Stimulated activated CD4-positive, alpha-beta T cell treated with anti-CD3 and anti-CD28 coated beads, Interleukin-12 subunit alpha, Interleukin-12 subunit beta, amount 100 ng/mL, for 4 hours (primary cell): ENCODE measurements at places on chromosomes 5 and 9.

DNA sequence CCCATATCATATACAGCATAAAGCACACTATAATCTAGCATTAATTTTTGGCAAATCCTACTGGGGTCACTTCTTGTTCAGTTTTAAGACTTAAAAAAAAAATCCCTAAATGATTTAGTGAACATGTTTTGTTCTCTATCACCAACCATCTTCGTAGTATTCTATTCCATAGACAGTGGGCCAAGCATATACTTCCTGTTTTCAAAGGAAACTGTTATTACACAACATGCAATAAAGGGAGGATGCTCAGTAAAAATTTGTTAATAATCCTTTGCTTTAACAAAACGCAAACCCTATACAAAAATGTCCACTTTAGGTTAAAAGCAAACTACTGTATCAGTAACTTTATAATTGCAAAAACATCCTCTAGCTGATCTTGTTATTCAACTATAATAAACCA is 13.0 kb downstream of the CCNH start:
- no peak for DNase-seq

DNA sequence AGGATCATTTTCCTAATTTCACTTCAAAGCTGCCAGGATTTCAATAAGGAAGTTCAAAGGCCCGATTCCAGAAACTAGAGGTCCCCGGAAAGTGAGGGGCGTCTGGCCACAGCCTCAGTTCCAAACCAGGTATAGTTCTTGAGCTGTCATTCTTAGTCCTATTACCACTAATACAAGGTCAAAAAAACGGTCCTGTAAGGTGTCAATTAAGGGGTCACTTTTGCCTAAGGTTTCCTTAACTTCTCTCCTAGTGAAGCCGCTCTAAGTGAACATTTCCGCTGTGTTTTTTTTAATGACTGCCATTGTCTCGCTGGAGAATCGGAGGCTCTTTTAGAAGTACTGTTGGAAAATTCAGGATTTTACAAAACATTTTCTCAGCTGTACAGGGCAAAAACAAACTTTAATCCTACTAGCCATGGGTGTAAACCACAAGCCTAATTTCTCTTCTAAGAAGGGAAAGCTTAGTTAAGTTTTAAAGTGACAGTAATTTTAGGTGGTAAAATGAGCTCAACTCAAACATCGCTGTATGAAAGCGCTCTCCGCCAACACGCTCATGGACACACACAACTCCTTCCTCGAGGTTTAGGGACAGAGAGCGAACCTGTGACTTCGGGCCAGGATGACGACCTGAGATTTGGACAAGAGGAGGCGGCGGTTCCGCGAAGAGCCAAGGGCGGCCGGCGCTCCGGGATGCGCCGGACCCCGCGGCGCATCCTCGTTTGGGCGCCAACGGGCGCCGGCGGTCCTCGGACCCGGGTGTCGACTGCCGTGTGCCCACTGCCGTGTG is 76.7 kb upstream of the IFNE start:
- peak; percentile 7 for DNase-seq

GRCh38 chr9:111917201-111917600 is 20.6 kb downstream of the UGCG start:
- DNase-seq = no peak

- DNase-seq = no peak
Observed at GRCh38 chr5:170495825-170496661, 7.8 kb upstream of the KCNIP1 start.

DNA sequence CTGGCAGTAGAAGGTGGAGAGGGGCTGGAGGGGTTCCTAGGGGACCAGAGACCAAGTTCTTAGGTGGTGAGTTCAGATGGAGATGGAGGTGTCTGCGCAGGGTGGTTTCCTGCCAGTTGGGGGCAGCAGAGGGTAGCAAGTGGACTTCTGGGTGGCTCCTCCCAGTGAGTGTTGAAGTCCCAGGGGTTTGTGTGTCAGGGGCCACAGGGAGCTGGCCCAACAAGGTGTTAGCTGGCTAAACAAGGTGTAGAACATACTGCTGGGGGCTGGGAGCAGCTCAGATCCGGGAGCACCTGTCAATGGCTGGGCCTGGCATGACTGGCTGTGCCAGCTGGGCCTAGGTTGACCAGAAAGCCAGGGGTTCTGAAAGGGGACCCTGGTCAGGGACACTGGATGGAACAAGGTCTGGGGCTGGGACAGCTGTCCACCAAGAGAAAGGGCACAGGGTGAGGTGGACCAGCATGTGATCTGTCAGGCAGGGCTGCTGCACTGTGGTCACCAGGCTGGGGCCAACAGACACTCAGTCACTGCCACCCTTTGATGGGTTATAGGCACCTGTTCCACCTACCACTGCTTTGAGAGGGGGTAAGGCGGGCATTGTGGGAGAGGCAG is 35.6 kb downstream of the DAB2IP start:
- peak; percentile 35 for DNase-seq

DNA sequence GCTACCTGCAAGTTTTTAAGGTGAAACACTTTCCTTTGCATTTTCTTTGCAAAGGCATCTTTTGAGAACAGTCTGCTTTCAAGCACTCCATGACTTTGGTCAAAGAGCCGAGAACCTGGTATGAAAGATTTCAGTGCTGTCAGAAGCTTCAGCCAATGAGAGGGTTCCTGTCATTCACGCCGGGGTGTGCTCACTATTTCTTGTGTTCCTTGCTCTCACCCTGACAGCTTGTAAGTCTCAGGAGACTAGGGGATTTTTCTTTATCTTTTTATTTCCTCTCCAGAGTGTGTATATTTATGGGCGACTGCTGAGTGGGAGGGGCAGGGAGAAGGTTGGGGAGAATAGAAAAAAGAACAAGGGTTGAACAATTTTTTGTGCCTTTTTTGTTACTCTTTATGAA is 334.0 kb downstream of the PSAT1 start:
- DNase-seq = no peak

GRCh38 chr5:149071216-149071615 is 8.4 kb upstream of the SH3TC2 start:
- no peak for DNase-seq

GRCh38 chr5:62979472-62979871 is 400.9 kb downstream of the LRRC70 start:
- DNase-seq = no peak

DNA sequence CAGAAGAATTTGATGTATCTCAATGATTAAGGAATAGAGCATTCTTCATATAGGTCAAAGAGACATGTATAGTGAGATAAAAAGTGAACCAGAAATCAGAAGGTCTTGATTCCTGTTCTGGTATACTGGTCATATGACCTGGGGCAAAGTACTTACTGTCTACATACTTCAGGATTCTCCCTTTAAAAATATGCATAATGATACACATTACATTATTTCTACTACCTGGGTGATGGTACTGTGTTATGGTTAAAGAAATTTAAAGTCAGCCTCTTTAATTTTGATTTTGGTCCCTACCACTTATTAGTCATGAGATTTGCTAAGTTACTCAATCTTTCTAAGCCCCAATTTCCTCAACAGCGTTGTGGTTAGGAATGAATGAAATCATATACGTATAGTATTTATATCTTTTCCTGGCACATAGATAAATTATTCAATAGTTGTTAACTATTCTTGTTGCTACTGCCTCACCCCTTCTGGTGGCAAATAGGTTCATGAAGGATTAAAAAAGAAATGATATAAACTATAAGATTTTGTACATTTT is 984.1 kb downstream of the TLE4 start:
- DNase-seq = no peak

DNA sequence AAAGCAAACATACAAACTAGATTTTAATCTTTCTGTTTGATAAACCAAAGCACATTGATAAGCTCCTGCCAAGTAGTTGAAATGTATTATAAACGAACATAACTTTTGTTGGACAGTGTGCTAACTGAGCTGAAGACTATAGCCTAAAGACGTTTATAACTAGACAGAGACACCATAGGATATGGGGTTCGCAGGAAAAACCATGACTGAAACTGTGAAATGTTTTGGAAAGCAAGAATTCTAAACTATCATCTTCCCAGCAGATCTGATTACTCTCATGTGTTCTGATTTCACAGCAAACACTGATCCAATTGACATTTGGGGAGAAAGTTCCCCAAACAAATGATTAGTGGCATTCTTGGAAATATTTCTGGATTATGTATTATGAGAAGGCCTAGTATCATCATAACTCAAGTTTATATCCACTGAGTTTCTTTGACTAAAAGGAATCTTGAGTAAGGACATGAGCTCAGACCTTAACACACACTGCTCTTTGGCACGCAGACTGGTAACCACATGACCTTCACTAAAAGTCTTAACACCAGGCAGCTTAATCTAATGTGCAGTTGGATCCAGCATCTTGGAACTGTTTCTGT is 375.2 kb downstream of the ZNF608 start:
- DNase-seq = no peak

GRCh38 chr9:136746155-136746490 is 2.2 kb downstream of the LCN6 start:
- no peak for DNase-seq

GRCh38 chr5:166165596-166165995 is 2125.8 kb upstream of the WWC1 start:
- DNase-seq = no peak

GRCh38 chr5:72835633-72836032 is 19.2 kb downstream of the TNPO1 start:
- no peak for DNase-seq

DNA sequence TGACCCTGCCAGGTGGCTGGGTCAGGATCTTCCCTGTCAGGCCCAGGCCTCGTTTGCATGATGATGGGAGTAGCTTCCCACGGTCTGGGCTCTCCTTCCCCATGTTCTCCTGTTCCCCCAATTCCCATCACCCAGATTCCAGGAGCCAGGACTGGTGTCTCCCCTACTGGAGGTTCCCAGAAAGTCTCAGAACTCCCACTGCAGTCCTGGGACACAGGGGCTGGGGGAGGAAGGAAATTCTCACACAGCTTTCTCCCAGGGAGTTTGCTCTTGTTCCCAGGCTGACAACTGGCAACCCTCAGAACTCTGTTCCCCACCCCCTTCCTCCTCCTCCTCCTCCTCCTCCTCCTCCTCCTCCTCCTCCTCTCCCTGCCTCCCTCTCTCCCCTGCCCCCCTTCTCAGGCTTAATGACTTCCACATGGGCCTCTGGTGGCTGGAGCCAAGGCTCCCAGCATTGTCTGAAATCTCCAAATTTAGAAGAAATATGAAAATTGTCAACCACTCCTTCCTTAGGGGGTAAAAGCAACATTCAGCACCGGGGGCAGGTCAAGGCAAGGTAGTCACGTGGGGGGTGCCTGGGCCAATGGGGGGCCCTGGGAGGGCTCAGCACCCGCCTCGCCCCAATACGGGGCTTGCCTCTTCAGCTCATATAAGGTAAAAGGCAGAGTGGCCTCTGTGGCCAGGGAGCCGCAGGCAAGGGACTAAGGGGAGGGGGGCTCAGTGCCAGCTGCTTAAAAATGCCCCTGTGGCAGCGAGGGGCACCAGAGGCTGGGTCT is 27.3 kb upstream of the IL17B start:
- no peak for DNase-seq

GRCh38 chr9:89635816-89636215 is 31.0 kb downstream of the GADD45G start:
- DNase-seq = no peak

GRCh38 chr5:93577854-93578812 is 2.9 kb downstream of the NR2F1-AS1 start:
- DNase-seq = no peak

DNA sequence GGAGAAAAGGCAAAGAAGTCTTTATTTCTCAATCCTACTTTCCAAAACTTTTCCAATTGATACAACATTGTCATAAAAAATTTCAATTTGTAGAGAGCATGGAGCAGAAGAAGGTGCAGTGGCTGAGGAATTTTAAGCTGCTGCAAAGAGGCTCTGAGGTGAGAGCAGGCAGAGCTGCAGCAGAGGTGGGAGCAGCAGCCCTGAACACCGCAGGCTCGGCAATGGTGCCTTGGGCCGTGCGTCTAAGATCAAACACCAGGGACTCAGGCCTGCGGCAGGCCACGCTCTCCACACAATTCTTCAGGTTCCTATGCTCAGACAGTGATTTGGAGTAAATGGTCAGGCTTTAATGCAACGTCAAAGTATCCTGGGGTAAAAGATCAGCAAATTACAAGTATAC is 46.3 kb downstream of the SIL1 start:
- DNase-seq = no peak
